ENCODE measurements at places on chromosomes 3 and 15.

DNA sequence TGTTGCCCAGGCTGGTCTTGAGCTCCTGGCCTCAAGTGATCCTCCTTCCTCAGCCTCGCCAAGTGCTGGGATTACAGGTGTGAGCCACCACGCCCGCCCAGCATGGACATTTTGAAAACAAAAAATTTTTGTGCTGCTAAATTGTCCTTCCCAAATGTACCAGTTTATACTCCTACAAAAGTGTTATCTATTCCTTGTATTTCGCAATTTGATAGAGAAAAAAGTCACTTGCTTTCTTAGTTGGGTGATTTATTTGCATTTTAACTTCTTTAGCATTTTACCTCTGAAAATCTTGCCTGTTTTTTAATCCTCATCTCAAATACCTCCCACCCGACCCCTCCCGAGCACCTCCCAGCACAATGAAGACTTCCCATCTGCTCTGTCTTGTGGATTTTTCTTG, 46.8 kb downstream of the PDE8A start:
- DNase-seq, result no peak

GRCh38 chr3:37291275-37291700, 116.9 kb upstream of the LRRFIP2 start:
- peak; percentile 25 for DNase-seq

DNA sequence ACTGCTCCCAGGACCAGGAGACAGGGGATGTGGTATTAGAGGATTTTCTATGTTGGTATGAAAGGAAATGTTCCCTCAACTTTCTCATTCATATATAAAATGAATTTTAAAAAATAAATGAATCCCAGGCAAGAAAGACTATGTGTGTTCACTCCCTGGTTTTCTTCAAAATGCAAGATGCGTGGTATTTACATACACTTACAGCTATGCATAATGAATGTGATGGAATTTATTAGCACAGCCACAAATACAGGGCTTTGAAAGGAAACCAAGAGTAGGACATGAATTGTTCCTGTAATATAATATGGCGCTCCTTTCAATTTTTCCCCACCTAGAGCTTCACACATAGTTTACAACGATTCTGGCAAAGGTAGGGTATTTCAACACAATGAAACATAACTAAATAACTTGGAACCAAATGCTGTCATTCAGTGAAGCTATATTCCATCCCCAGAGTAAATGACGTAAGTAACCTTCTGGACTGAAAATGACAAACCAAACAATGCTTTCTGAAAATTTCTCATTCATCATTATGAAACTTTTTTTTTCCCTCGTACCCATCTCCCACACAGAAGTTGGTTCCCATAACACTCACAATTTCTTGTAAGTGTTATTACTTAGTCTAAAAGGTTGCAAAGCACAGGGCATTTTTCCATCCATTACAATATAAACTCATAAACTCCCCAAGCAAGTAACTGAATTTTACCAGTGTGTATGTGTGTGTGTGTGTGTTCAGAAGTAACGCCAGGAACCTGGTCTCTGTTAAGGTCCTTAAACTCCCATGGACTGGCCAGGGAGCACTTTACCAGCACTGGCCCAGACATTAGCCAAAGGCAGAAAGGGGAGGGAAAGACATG, 41.8 kb downstream of the CBLB start:
- DNase-seq, result no peak

DNA sequence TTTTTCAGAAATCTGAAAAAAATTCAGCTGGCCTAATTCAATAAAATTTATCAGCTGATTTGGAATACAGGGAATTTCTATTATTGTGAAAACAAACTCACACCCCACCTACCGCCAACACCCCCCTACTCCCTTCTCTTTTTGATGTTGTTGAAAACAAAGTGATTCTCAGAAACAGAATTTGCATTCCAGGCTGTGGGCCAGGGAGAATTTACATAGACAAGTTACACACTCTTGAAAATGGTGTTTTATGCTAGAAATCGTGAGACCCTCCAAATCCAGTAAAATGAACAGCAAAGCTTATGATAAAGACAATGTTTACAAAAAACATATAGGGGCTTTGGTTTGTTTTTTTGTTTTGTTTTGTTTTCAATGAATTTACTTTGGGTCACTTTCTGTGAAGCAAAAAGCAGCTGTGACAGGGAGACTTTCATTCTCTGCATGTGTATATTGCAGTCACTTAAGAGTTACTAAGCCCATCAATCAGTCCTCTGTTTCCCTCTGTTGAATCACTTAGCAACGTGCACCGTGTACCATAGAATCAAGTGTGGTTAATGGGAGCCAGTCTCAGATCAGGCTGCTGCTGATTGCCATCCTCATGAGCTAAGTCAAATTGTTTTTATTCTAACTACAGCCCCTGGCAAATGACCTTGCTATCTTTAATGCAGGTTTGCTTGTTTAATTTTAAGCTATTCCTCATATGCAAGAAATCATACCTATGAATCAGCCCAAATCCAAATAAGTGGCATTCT, 159.8 kb downstream of the ALCAM start:
- no peak for DNase-seq

DNA sequence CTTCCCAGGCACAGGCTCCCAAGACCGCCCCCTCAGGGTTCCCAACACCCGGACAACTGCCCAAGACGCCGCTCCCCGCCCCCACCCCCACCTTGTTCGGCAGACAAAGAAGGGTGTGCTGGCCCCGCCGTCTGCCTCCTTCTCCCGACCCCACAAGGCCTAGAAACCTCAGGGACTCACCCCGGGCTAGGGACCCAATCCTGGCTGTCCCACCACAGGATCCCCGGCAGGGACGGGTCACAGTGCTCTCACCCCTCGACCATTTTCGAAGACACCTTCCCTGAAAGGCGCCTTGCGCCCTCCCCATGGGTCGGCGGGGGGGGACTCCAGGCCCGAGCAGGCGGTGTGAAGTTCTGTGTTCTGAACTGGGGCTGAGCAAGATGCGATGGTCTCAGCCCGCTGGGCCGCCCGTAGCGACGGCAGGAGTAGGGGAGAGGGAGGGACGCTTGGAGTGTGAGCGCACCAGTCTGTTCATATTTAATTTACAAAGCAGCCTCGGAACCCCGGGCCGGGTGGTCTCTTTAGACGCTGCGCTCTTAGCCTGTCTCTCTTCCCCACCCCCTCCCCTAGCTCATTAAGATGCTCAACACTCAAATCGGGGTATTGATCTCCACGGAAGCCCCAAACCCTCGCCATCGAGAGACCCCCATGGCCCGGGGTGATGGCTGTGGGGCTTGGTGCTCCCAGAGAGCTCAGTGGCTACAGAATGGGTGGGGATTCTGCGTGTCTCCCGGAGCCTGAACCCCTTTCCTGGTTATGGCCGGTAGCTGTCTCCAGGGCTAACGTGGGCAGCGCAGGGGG, 1.4 kb upstream of the ISLR2 start:
- no peak for DNase-seq

- DNase-seq, result no peak
Measured at GRCh38 chr3:169846458-169847193, 23.1 kb downstream of the LRRC31 start.

- DNase-seq, result no peak
Measured at GRCh38 chr3:158005391-158006100, 100.7 kb downstream of the SHOX2 start.

DNA sequence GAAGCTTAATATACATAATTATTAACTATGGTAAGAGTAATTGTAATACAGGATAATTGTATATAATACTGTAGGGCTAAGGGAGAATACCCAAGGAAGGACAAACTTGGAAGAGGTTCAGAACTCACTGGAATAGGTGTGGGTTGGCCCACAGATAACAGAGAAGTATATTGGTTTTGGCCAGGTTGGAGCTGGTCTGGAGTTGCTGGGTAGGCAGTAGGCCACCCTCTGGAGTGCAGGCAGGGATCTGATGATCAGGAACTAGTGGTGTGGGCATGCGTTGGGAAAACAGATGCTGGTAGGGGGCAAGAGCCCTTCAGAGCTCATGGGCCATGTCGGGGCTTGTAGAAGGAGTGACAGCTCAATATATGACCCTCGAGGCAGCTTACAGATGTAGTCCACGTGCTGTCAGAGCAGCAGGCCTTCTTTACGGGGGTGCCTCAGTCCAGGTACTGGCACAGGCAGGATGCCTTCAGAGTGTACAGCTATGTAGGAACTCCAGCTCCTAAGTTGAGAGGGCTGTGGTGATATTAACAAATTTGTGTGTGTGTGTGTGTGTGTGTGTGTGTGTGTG, 12.4 kb downstream of the IREB2 start:
- DNase-seq, result no peak

DNA sequence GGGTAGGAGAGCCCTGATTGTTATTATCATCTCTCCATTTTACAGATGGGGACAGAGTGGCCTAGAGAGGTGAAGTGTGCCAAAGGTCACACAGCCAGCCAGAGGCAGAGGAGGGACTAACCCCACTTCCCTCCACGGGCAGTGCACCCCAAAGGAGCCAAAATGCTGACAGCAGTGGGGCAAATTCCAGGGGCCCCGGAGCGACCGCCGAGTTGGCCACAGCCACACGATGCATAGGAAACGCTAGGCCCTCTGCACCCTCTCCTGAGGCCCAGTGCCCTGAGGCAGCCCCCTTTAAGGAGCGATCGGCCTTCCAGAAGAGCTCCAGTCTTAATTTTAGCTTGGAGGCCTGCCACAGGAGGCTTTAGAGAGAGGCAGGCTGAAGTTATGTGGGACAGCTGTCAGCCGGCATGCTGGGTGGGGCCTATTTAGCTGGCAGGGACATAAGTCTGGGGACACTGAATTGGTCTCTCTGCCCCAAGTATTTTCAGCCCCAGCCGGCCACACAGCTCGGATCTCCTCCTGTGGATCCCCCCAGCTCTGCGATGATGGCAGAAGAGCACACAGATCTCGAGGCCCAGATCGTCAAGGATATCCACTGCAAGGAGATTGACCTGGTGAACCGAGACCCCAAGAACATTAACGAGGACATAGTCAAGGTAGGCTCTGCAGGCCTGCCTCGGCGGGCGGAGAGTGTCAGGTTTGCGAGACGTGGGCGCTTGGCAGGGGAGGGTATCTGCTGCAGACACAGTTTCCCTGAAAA, at the start of gene CAV3:
Gene CAV3 (plus strand): TSS at position 471 of the 763 bp plus-strand sequence. CDS start 75 bp downstream, at position 546.
- no peak for DNase-seq

DNA sequence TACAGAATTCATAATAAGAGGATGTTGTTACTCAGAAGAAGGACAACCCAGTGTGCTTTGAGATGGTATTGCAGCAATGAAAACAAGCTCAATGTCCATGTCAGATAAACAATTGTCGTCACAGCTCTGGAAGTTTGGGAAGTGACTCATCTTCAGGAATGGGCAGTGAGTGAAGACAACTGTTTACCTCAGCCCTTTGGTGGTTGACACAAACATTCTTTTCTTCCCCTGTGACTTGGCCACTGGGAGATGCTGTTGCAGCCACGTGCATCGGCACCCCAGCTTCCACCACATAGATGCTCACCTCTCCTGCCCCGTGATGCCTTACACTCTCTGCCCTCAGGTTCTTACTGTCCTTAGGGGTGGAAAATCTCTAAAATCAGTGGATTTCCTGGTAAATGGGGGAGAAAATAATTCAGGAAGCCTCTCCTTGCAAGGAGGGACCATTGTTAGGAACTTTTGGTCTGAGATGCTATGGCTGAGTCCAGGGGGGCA, 114.1 kb upstream of the GALNT15 start:
- peak; percentile 93 for DNase-seq

GRCh38 chr3:108546247-108546646, 35.9 kb upstream of the MYH15 start:
- no peak for DNase-seq

- no peak for DNase-seq
Measured at GRCh38 chr15:100661156-100661555, 58.8 kb downstream of the ASB7 start.

DNA sequence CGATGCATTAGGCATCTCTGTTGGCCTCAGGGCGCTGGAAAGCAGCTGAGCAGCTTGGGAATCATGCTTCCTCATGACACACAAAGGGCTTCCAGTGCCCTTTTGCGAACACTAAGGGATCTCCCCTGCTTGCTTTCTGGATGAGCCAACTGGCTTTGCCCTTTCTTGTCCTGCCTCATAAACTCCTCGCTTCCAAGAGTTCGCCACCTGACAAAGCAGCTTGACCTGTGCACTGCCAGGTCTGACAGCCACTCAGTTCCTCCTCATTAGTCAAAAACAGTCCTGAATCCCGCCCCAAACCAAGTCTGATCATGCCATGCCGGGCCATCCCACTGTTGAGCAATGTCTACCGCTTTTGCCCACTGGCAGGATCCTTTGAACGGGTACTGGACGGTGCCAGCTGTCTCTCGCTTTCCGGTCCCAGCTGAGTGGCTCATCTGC, 265.4 kb upstream of the LYSMD4 start:
- DNase-seq, result no peak

- no peak for DNase-seq
Measured at GRCh38 chr3:73637042-73637441, 12.3 kb upstream of the PDZRN3 start.

Measured in SJSA1 (cell line).